Liver (tissue), 10 donors: ENCODE measurements at places on chromosomes 3 and 15. TPM values are rescaled to one million over a fixed set of nuclear protein-coding genes. Genes with fewer than 3 reads are reported as not detected.

- H3K27ac ChIP-seq, result peak overlapping the region; percentile 96
- no peaks in the 10 kb centered on the region for H3K27me3 ChIP-seq
- DNase-seq, result no peak
These were observed 80.3 kb downstream of the CPN2 start for GRCh38 chr3:194270627-194271459.

DNA sequence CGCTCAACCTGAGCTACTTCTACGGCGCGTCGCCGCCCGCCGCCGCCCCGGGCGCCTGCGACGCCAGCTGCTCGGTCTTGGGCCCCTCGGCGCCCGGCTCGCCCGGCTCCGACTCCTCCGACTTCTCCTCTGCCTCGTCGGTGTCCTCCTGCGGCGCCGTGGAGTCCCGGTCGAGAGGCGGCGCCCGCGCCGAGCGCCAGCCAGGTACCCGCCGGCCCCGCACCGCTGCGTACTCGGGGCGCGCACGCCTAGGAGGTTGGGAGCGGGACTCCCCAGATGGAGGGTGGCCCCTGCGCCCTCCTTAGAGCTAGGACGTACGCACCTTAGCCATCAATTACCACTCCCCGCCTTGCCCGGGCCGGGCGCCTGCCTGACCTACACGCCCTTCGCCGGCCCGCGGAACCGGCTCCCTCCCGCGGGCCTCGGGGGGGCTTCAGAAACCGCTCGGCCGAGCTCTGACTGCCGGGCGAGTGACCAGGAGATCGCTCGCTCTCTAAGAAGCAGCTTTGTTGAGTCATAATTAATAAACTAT lies 466 bp downstream of the NFKBIZ start:
- peak; percentile 62 for DNase-seq
- no peaks in the 10 kb centered on the region for H3K27me3 ChIP-seq
- H3K4me3 ChIP-seq, result peak overlapping the region; percentile 76
- peaks cover 28% of the 10 kb centered on the region for H3K36me3 ChIP-seq
- H3K4me1 ChIP-seq, result peaks cover 16% of the 10 kb centered on the region

- H3K27ac ChIP-seq, result no peak overlapping the region
- H3K4me1 ChIP-seq, result peaks cover 5% of the 10 kb centered on the region
- DNase-seq, result no peak
- no peaks in the 10 kb centered on the region for H3K36me3 ChIP-seq
- H3K27me3 ChIP-seq, result no peaks in the 10 kb centered on the region
- no peak overlapping the region for H3K4me3 ChIP-seq
These were observed 218.9 kb downstream of the CDIN1 start for GRCh38 chr15:36798366-36798765.

ARID3B gene
- 3.6 TPM for total RNA-seq

GRCh38 chr3:156603379-156604017 lies 48.6 kb upstream of the SSR3 start:
- no peaks in the 10 kb centered on the region for H3K27me3 ChIP-seq
- H3K27ac ChIP-seq, result no peak overlapping the region
- H3K4me1 ChIP-seq, result peaks cover 10% of the 10 kb centered on the region
- DNase-seq, result no peak
- H3K4me3 ChIP-seq, result no peak overlapping the region
- no peaks in the 10 kb centered on the region for H3K36me3 ChIP-seq

GRCh38 chr3:76403556-76403955 lies 618.2 kb upstream of the ZNF717 start:
- no peak for DNase-seq
- no peak overlapping the region for H3K27ac ChIP-seq
- no peak overlapping the region for H3K4me3 ChIP-seq
- no peaks in the 10 kb centered on the region for H3K27me3 ChIP-seq
- no peaks in the 10 kb centered on the region for H3K4me1 ChIP-seq
- no peaks in the 10 kb centered on the region for H3K36me3 ChIP-seq

LRTM1 gene
- not detected for total RNA-seq

CD200 gene
- 0.28 TPM for total RNA-seq

ALS2CL gene
- 22.9 TPM for total RNA-seq

HEXA gene
- total RNA-seq, result 42.9 TPM

GRCh38 chr3:110971010-110971601 lies 100.5 kb upstream of the NECTIN3 start:
- H3K4me1 ChIP-seq, result no peaks in the 10 kb centered on the region
- no peak overlapping the region for H3K4me3 ChIP-seq
- H3K27me3 ChIP-seq, result no peaks in the 10 kb centered on the region
- no peak overlapping the region for H3K27ac ChIP-seq
- DNase-seq, result no peak

CCRL2 gene
- total RNA-seq, result 9.0 TPM

DNA sequence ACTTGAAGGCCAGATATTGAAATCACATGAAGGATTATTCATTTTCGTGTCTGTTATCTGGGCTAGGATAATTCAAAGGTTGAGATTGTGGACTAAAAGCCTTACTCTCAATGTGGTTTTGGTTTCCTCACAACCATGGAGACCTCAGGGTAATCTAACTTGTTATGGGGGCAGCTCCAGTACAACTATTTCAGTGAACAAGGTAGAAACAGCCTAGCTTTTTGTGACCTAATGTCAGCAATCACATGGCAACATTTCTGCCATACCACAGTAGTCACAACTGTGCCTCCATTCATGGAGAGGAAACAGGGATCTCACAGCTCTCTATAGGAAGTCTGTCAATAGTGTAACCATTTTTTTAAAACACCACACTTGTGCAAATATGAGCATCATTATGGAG lies 62.4 kb upstream of the RARB start:
- H3K27me3 ChIP-seq, result no peaks in the 10 kb centered on the region
- no peak overlapping the region for H3K4me3 ChIP-seq
- H3K27ac ChIP-seq, result no peak overlapping the region
- DNase-seq, result no peak
- H3K36me3 ChIP-seq, result no peaks in the 10 kb centered on the region

CLCN2 gene
- total RNA-seq, result 3.6 TPM

TUSC7 gene
- total RNA-seq, result not detected

DNA sequence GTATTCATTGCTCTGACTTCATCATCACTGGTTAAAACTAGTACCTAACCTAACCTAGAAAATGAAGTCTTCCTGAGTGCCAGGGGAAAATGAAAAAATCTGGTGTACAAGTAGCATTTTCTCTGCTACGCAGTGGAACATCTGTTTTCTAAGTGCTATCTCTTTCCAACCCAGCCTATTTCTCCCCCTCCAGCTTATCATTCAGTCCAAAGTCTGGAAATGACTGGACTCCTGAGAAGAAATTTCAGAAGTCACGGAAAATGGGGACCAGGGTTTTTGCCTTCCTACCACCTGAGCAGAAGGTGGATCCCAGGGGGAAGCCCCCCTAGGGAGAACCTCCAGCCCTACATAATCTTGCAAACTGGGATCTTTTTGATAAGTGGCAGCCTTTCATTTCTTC lies 9.6 kb upstream of the GLCE start:
- H3K27me3 ChIP-seq, result no peaks in the 10 kb centered on the region
- no peaks in the 10 kb centered on the region for H3K4me1 ChIP-seq
- H3K4me3 ChIP-seq, result no peak overlapping the region

GRCh38 chr15:87394676-87395075 lies 861.9 kb downstream of the NTRK3 start:
- no peaks in the 10 kb centered on the region for H3K4me1 ChIP-seq
- H3K27ac ChIP-seq, result no peak overlapping the region
- no peaks in the 10 kb centered on the region for H3K36me3 ChIP-seq
- no peak for DNase-seq
- H3K27me3 ChIP-seq, result no peaks in the 10 kb centered on the region

ISL2 gene
- not detected for total RNA-seq

GRCh38 chr15:70708839-70709238 lies 54.5 kb downstream of the UACA start:
- no peaks in the 10 kb centered on the region for H3K27me3 ChIP-seq
- H3K4me3 ChIP-seq, result no peak overlapping the region
- H3K27ac ChIP-seq, result no peak overlapping the region
- H3K4me1 ChIP-seq, result peaks cover 7% of the 10 kb centered on the region
- no peaks in the 10 kb centered on the region for H3K36me3 ChIP-seq

GRCh38 chr15:62605282-62605681 lies 437.3 kb upstream of the TPM1 start:
- no peak overlapping the region for H3K4me3 ChIP-seq
- DNase-seq, result no peak
- H3K36me3 ChIP-seq, result no peaks in the 10 kb centered on the region
- H3K27ac ChIP-seq, result no peak overlapping the region
- H3K27me3 ChIP-seq, result no peaks in the 10 kb centered on the region

DNA sequence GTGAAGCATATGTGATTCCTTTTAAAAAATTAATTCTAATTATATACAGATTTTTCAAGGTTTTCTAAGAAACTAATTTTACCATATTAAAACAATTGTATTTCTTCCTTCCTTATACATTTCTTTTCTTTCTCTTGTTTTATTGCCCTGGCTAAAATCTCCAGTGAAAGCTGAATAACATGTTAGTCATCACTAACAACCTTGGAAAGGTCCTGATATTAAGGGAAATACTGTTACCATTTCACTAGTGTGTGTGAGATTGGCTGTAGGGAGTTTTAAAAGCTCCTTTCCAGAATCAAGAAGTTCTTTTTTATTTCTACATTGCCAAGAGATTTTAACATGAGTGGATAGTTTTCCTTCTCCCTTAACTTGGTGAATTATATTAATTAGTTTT lies 229.7 kb upstream of the EIF1B start:
- no peak overlapping the region for H3K27ac ChIP-seq
- no peaks in the 10 kb centered on the region for H3K36me3 ChIP-seq
- no peaks in the 10 kb centered on the region for H3K27me3 ChIP-seq
- H3K4me3 ChIP-seq, result no peak overlapping the region

- H3K27ac ChIP-seq, result no peak overlapping the region
- no peak overlapping the region for H3K4me3 ChIP-seq
- H3K36me3 ChIP-seq, result no peaks in the 10 kb centered on the region
- H3K27me3 ChIP-seq, result no peaks in the 10 kb centered on the region
These were observed 90.6 kb upstream of the GADL1 start for GRCh38 chr3:30984855-30985749.

GRCh38 chr3:186825294-186825821 lies 17.2 kb upstream of the ADIPOQ start:
- peak; percentile 69 for DNase-seq
- H3K4me1 ChIP-seq, result no peaks in the 10 kb centered on the region
- no peaks in the 10 kb centered on the region for H3K36me3 ChIP-seq
- H3K4me3 ChIP-seq, result no peak overlapping the region

DNA sequence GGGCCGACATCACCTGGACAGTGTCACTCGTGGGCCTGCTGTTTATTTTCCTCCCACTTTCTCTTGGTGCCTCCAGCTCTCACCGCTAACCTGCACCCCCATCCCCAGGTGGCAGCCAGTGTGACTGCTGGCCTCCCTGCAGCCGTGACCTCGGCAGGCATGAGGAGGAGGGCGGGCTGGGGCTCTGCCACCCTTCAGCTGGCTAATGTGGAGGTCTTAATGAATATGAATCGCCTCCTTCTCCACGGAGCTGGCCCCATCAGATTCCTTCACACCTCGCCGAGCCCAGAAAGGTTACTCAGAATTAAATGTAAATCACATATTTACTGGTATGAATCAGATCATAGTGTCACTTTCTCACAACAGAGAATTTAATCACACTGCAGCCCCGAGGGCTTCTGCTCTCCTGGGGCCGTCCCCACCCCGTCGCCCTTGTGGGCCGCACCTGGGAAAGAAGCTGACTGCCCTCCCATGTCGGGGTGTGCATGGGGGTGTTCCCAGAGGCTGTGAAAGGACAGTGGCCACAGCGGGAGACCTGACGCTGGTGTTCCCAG lies 171.1 kb upstream of the TLE3 start:
- H3K27ac ChIP-seq, result no peak overlapping the region
- no peaks in the 10 kb centered on the region for H3K36me3 ChIP-seq
- peaks cover 3% of the 10 kb centered on the region for H3K4me1 ChIP-seq
- H3K4me3 ChIP-seq, result no peak overlapping the region

GRCh38 chr15:35197306-35197705 lies 112.2 kb upstream of the NANOGP8 start:
- H3K36me3 ChIP-seq, result no peaks in the 10 kb centered on the region
- H3K27me3 ChIP-seq, result no peaks in the 10 kb centered on the region
- H3K4me1 ChIP-seq, result no peaks in the 10 kb centered on the region
- no peak overlapping the region for H3K27ac ChIP-seq
- no peak for DNase-seq

DNA sequence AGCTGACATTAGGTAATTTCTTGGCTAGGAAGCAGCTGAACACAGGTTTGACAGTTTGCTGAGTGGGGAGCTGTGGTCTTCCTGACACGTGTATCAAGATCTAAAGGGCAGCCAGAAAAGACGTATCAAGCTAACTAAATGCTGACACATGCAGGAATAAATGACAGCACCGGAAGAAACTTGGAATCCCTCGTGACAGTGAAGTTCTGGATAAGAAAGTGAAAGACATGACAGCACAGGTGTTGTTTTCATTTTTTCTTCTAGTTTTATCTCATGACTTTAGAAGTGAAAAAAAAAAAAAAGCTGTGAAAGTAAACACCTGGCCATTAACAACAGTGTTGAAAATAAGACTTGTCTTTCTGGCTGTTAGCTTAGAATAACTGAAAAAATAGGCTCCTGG lies 48.7 kb downstream of the FGF7 start:
- H3K27ac ChIP-seq, result no peak overlapping the region
- DNase-seq, result no peak
- no peak overlapping the region for H3K4me3 ChIP-seq
- peaks cover 17% of the 10 kb centered on the region for H3K4me1 ChIP-seq
- H3K27me3 ChIP-seq, result no peaks in the 10 kb centered on the region

DNA sequence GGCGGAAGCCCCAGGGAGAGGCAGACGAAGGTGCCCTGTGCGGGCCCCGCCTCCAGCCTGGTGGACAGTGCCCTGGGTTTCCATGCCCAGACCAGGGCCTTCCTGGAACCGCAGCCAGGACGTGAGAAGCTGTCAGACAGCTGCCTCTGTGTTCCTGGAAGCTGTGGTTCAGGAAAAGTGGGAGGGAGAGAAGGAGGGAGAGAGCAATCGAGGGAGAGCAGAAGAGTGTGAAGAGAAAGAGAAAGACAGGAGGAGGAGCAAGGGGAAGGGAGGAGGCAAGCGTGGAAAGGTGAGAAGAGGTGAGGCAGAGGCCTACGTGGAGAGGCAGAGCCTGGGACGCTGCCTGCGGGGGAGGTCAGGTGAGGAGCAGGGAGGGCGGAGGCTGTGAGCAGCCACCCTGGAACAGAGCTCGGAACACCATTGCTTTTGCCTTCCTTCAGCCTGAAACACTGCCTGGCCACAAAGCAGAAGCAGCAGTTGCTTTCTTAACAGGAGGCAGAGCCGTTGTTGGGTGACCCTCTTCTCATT lies 18.6 kb downstream of the ZDHHC19 start:
- peak overlapping the region; percentile 69 for H3K27ac ChIP-seq
- no peak overlapping the region for H3K4me3 ChIP-seq
- H3K36me3 ChIP-seq, result no peaks in the 10 kb centered on the region
- DNase-seq, result no peak
- H3K4me1 ChIP-seq, result peaks cover 19% of the 10 kb centered on the region

CORO2B gene
- total RNA-seq, result 0.65 TPM

BUB1B gene
- total RNA-seq, result 0.08 TPM

CXCR6 gene
- 2.9 TPM for total RNA-seq

GRCh38 chr3:87350367-87351199 lies 74.2 kb upstream of the POU1F1 start:
- DNase-seq, result no peak
- H3K36me3 ChIP-seq, result no peaks in the 10 kb centered on the region
- H3K4me3 ChIP-seq, result no peak overlapping the region
- no peak overlapping the region for H3K27ac ChIP-seq
- peaks cover 2% of the 10 kb centered on the region for H3K4me1 ChIP-seq
